ENCODE measurements at places on chromosomes 1 and 21. TPM values are rescaled to one million over a fixed set of nuclear protein-coding genes. Genes with fewer than 3 reads are reported as not detected.

- no peak for DNase-seq
These were observed 5.7 kb downstream of the TPM3 start for GRCh38 chr1:154186177-154186576.

Gene CLIC6
- 10.0 TPM for total RNA-seq

GRCh38 chr1:41462680-41463004 lies 21.8 kb downstream of the EDN2 start:
- peak; percentile 9 for DNase-seq

Gene CFHR5
- not detected for total RNA-seq

Gene KRTAP13-2
- not detected for total RNA-seq

Gene FAM72C
- not detected for total RNA-seq
